ENCODE measurements at places on chromosomes 13 and 19. TPM values are rescaled to one million over a fixed set of nuclear protein-coding genes. Genes with fewer than 3 reads are reported as not detected.

Gene WASF3
- total RNA-seq: 0.49 TPM

Gene ETV2
- total RNA-seq: not detected

Gene LSR
- 28.1 TPM for total RNA-seq

DNA sequence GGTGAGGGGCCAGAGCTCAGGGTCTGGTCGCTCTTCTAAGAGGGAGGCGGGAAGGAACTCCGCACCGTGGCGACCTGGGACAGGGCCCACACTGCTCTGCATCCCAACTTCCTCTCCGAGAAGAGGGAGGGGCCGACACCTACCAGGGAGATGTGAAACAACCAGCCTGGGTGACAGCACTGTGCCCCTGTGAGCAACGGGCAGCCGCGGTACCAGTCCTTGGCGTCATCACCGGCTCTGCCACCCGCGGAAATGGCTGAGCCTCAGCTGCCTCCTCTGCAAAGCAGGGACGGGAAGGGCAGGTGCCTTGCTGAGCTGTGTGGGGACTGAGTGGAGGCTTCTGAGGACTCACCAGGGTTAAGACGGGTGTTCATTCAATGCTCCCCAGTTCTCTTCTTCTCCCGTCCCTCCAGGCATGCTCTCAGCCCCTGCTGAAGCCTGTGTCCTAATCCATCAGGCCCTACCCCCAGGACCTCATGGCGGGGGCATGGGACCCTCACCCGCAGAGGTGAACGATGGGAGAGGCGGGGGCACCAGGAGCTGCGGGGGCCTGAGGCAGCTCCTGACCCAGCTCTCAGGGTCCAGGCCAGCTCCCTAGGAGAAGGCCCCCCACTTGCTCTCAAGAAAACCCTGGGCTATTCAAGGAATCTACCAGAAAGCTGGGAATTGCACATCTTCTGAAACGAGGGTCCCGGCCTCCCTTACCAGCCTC is 9.3 kb downstream of the ZNF787 start:
- DNase-seq: no peak
- peaks cover 15% of the 10 kb centered on the region for H3K4me1 ChIP-seq
- no peak overlapping the region for H3K27ac ChIP-seq
- peaks cover 4% of the 10 kb centered on the region for H3K36me3 ChIP-seq

DNA sequence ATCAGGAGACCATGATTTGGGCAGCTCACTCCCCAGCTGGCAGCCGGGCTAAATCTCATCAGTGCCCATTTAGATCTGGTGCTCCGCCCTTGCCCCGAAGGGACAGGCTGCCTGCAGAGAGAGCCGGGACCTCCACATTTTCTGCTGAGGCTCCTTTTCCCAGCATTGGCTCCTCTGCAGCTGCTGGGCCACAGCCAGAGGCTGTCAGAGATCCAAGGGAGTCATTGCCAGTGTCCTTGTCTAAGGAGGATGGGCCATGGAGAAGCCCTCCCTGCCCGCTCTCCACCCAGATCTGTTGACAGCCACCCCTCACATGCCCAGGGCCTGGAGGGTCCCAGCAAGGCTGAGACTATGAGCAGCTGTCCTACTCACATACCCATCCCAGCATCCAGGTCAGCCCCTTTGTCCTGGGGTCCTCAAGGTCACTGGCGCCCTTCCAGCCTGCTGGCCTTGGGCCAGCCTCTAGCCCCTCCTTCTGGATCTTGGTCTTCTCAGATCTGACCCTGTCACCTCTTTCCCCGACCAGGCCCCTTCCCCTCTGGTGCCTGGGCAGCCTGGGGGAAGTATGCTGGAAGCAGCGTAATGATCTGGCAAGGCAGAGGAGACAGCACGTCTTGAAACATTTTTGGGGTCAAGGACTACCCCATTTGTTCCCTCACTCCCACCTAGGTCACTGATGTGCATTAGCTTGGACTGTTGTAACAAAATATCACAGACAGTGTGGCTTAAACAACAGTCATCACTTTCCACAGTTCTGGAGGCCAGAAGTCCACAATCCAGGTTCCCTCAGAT is 7.9 kb downstream of the PIN1 start:
- no peak overlapping the region for H3K4me3 ChIP-seq
- no peak for DNase-seq
- H3K36me3 ChIP-seq: peaks cover 88% of the 10 kb centered on the region
- H3K4me1 ChIP-seq: peaks cover 6% of the 10 kb centered on the region
- H3K27ac ChIP-seq: no peak overlapping the region
- H3K27me3 ChIP-seq: no peaks in the 10 kb centered on the region

DNA sequence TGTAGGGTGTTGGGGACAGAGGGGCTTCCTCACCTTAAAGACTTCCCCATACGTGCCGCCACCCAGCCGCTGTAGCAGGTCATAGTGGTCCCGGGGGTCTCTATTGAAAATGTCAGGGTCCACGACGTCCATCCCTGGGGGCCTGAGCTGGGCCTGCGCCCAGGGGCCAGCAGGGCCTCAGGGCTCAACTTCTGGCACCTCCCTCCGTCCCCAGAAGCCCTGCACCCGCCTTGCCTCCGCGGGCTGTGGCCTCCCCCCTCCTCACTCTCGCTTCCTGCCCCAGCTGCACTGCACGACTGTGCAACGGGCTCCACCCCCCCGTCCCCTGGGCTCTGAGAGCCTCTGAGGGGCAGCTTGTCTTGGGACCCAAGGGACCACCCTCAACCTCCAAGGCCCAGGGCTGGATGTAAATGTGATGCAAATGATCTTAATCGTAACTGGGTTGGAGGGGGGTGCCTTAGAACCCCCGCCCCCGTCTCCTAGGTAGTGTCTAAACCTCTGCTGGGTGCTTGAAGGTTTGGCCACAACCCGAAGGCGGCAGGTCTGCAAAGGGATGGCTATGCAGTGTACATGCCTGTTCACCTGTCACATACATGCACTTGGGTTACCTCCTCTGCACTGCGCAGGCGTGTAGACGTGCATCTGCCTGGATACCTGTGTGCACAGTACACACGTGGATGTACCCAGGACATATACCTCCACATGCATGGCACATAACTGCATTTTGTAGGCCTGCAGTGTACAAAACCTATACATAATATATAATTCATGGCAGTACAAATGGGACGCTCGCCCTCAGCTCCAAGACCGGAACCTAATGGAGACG is at the start of gene MAP4K1:
Gene MAP4K1, minus strand, starts transcription at position 190 of the 826 bp plus-strand sequence. Its CDS starts 58 bp downstream, at position 132.
- peak; percentile 56 for DNase-seq
- H3K4me1 ChIP-seq: peaks cover 58% of the 10 kb centered on the region
- H3K27me3 ChIP-seq: no peaks in the 10 kb centered on the region
- peaks cover 35% of the 10 kb centered on the region for H3K36me3 ChIP-seq
- peak within 1 kb of the TSS; percentile 92 for H3K27ac ChIP-seq

GRCh38 chr19:50053119-50053518 is 27.3 kb downstream of the ZNF473 start:
- peaks cover 14% of the 10 kb centered on the region for H3K4me1 ChIP-seq
- no peak overlapping the region for H3K27ac ChIP-seq

Measured in CD4-positive, CD25-positive, alpha-beta regulatory T cell (primary cell).